ENCODE measurements at places on chromosomes 3 and 15. TPM values are rescaled to one million over a fixed set of nuclear protein-coding genes. Genes with fewer than 3 reads are reported as not detected.

- H3K4me3 ChIP-seq = no peak overlapping the region
- H3K4me1 ChIP-seq = no peaks in the 10 kb centered on the region
- DNase-seq = no peak
- no peak overlapping the region for H3K27ac ChIP-seq
- H3K27me3 ChIP-seq = no peaks in the 10 kb centered on the region
These were observed 472.8 kb upstream of the KCNMB2 start for GRCh38 chr3:178063461-178063860.

DNA sequence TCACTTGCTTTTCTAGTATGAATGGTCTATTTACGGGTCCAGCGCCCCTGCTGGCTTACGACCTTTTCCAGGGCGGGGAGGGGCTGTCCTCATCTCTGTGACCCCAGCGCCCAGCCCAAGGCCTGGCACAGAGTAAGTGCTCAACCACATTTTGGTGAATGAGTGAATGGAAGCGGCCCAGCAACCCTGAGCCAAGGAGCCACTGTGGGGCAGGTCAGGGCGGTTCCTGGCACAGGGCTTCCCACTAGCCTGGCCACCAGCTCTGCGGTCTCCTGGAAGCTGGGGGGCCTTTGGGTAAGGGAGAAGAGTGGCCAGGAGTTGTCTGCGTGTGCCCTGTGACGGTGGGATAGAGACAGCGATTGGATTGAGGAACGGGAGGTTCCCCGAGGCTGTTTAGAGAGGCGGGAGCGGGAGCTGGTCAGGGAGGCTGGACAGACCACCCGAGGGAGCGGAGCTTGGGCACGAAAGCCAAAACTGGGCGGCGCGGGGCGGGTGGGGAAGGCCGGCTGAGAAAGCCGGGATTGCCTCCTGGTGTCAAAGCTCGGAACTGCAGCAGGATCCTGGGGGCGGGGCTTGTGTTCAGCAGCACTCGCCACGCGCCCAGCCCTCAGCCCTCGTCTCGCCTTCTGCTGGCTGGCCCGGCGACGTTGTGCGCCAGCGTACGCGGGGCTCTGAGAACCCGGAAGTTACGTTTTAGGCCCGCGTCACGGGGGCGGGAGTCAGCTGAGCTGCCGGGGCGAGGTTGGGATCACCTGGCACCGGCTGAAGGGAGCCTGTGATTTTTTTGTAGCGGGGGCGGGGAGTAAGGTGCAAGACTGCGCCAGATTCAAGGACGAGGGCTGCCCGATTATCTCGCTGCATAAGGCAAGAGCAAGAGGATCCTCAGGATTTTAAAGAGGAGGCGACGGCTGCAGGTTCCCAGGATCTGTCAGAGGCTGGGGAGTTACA, at the start of gene VPS18:
TSS of gene VPS18 (plus strand) at position 718 of the 948 bp plus-strand sequence. CDS start 319 bp downstream, outside the sequence.
- peak within 1 kb of the TSS; percentile 91 for H3K4me3 ChIP-seq
- DNase-seq = peak; percentile 99
- peak within 1 kb of the TSS; percentile 92 for H3K27ac ChIP-seq
- no peaks in the 10 kb centered on the region for H3K27me3 ChIP-seq
- H3K36me3 ChIP-seq = peaks cover 20% of the 10 kb centered on the region
- peaks cover 24% of the 10 kb centered on the region for H3K4me1 ChIP-seq

- H3K4me1 ChIP-seq = peaks cover 9% of the 10 kb centered on the region
- H3K36me3 ChIP-seq = no peaks in the 10 kb centered on the region
- no peak overlapping the region for H3K4me3 ChIP-seq
- H3K27ac ChIP-seq = no peak overlapping the region
- peaks cover 4% of the 10 kb centered on the region for H3K27me3 ChIP-seq
These were observed 60.5 kb upstream of the PRR23C start for GRCh38 chr3:139105154-139105702.

DNA sequence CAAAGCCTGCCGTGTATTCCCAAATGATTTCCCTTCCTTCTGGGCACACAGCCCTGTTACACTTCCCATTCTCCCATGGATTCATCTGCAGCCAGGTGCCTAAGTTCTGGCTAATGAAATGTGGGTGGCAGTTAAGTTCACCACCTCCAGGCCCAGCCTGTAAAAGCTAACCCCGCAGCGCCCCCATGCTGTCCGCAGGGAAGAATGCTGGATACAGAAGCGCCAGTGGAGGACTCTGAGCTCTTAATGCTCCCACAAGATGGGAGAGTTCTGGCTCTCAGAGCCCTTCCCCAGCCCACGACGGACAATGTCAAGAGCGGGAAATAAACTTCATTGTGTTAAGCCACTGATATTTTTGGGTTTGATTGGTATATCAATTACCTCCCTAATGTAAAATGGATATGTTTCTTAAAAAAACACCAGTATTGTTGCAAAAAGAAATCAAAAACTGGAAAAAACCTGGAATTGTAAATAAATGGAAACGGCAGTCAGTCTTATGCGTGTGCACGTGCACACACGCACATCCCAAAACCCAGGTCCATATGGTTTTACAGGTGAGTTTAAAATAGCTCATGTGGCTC, 37.7 kb upstream of the FGD5 start:
- H3K36me3 ChIP-seq = no peaks in the 10 kb centered on the region
- no peak overlapping the region for H3K4me3 ChIP-seq
- H3K27me3 ChIP-seq = peaks cover 14% of the 10 kb centered on the region
- peak; percentile 52 for DNase-seq

DNA sequence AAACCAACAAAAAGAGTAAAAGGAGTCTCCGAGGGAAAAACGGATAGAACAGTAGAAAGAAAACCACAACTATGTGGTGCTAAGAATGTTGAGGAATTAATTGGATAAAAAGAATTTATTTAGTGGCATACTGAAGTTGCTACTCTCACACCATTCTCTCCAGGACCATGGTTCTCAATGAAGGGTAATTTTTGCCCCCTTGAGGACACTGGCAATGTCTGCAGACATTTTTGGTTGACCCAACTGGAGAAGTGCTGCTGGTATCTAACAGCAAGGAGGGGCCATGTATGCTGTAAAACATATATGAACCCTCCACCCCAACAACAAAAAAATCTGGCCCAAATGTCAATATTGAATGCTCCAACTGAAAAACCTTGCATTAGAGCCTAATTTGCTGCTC, 85.9 kb upstream of the CSPG5 start:
- no peak overlapping the region for H3K27ac ChIP-seq
- DNase-seq = no peak
- no peaks in the 10 kb centered on the region for H3K27me3 ChIP-seq
- peaks cover 35% of the 10 kb centered on the region for H3K36me3 ChIP-seq
- no peaks in the 10 kb centered on the region for H3K4me1 ChIP-seq

- H3K27me3 ChIP-seq = no peaks in the 10 kb centered on the region
- DNase-seq = no peak
- no peak overlapping the region for H3K27ac ChIP-seq
These were observed 3.8 kb downstream of the SERPINI1 start for GRCh38 chr3:167739190-167739810.

- no peak for DNase-seq
- no peaks in the 10 kb centered on the region for H3K4me1 ChIP-seq
- H3K4me3 ChIP-seq = no peak overlapping the region
- H3K27me3 ChIP-seq = no peaks in the 10 kb centered on the region
- no peak overlapping the region for H3K27ac ChIP-seq
- H3K36me3 ChIP-seq = no peaks in the 10 kb centered on the region
These were observed 7.6 kb upstream of the RAMAC start for GRCh38 chr15:82978438-82978837.

GRCh38 chr15:25793354-25794050, 69.6 kb downstream of the ATP10A start:
- no peak overlapping the region for H3K27ac ChIP-seq
- DNase-seq = no peak
- H3K36me3 ChIP-seq = no peaks in the 10 kb centered on the region
- H3K4me3 ChIP-seq = no peak overlapping the region

- DNase-seq = no peak
- H3K27me3 ChIP-seq = no peaks in the 10 kb centered on the region
- H3K27ac ChIP-seq = no peak overlapping the region
- H3K4me1 ChIP-seq = no peaks in the 10 kb centered on the region
- no peaks in the 10 kb centered on the region for H3K36me3 ChIP-seq
- no peak overlapping the region for H3K4me3 ChIP-seq
These were observed 97.3 kb upstream of the AGTR1 start for GRCh38 chr3:148600440-148600839.

DNA sequence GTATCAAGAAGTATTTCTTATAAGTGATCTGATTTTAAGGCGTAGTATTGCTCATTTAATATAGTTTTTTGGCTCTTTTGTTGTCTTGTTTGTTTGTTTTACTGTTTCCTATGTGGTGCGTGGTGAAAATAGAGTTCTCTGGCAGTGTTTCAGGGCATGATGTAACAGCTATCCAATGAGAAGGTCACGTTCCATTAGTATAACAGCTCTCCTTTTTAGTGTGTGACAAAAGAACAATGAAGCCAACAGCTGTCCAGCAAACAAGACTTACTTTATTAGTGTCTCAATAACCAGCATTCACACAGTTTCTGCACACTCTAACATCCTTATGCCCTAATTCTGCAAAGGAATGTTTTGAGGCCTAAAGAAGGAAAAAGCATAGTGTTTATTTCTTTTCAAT, 127.9 kb downstream of the SLC25A26 start:
- no peak overlapping the region for H3K27ac ChIP-seq
- H3K4me3 ChIP-seq = no peak overlapping the region
- peaks cover 5% of the 10 kb centered on the region for H3K36me3 ChIP-seq
- no peaks in the 10 kb centered on the region for H3K4me1 ChIP-seq
- no peak for DNase-seq

DNA sequence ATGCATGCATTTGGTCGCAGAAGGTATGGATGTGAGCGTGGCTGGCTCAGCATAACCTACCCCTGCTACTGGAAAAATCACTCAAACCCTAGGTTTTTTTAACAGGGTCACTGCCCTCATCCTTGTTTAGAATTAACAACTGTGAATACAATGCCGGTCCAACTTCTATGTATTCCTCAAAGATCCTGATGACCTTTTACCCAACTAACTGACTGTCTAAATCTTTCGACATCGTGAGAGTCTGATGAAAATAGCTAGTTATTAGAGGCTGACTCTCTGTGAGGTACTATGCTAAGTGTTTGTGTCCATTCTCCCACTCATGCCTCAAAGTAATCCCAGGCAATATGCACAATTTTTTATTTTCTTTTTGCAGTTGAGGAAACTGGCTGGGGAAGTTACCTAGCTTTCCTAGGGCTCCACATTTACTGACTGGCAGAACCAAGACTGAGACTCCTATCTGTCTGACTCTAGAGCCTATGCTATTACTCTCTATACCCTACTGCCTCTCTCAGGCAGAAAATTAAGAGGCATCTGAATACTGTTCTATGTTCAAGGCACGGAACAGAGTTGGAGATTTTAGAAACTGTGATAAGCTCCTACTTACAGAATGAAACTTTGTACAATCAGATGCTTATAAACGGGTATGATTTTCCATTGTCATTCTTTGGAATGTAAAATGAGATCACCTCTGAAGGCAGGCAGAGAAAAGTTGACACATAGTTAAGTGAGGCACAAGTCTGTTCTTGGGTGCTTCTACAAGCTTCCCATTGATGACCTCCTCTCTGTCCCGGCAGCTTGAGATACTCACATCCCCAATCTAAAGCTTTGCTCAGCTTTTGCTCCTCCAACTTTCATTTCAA, 56.4 kb downstream of the FILIP1L start:
- H3K27me3 ChIP-seq = no peaks in the 10 kb centered on the region
- DNase-seq = no peak
- no peaks in the 10 kb centered on the region for H3K36me3 ChIP-seq
- no peaks in the 10 kb centered on the region for H3K4me1 ChIP-seq
- H3K27ac ChIP-seq = no peak overlapping the region
- H3K4me3 ChIP-seq = no peak overlapping the region

- H3K27ac ChIP-seq = no peak overlapping the region
- DNase-seq = no peak
- no peak overlapping the region for H3K4me3 ChIP-seq
- H3K36me3 ChIP-seq = no peaks in the 10 kb centered on the region
These were observed 8.7 kb downstream of the SLC27A2 start for GRCh38 chr15:50190723-50191122.

DNA sequence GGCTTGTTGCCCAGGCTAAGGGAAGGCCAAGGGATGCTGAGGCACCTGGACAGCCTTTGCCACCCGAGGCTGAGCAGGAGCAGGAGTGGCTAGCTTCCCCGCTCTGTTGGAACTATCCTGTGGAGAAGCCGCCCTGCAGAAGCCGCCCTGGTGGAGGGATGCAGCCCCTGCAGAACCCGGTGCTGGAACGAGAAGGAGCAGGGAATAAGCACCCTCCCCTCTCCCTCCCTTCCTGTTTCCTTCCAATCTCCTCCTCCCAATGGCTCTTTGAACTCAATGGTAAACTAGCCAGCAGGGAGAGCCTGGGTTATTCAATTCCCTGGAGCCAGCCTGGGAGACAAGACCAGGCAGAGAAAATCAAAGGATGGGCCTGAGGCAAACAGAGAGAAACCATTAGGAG, 11.8 kb upstream of the HRG start:
- no peaks in the 10 kb centered on the region for H3K4me1 ChIP-seq
- no peak for DNase-seq

TM6SF1 gene
- 2.7 TPM for total RNA-seq
